ENCODE measurements at places on chromosomes 2 and 18.

DNA sequence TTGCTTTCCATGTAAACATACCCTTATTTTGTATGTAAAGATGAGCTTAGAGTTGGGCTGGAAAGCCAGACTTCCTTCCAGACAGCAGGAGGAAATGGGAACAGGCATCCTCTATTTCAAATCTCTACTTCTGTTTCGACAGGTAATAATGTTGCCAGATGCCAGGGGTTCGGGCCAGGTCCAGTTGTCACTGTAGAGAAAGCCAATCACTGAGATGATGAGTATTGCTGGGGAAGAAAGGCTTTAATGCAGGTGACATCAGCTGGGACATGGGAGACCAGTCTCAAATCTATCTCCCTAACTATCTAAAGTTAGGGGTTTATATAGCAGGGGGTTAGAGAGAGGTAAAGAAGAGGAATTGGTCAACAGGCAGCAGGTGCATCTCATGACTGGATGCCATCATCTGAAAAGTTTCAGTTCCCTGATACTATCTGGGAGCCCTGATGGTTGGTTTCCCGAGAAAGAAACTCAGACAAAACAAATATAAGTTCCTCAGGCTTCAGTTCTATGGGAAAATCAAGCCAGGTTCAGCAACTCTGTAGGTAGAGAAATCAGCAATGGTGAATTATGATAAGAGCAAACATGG lies 9.3 kb upstream of the MTCL1 start:
- no peak for ATAC-seq

DNA sequence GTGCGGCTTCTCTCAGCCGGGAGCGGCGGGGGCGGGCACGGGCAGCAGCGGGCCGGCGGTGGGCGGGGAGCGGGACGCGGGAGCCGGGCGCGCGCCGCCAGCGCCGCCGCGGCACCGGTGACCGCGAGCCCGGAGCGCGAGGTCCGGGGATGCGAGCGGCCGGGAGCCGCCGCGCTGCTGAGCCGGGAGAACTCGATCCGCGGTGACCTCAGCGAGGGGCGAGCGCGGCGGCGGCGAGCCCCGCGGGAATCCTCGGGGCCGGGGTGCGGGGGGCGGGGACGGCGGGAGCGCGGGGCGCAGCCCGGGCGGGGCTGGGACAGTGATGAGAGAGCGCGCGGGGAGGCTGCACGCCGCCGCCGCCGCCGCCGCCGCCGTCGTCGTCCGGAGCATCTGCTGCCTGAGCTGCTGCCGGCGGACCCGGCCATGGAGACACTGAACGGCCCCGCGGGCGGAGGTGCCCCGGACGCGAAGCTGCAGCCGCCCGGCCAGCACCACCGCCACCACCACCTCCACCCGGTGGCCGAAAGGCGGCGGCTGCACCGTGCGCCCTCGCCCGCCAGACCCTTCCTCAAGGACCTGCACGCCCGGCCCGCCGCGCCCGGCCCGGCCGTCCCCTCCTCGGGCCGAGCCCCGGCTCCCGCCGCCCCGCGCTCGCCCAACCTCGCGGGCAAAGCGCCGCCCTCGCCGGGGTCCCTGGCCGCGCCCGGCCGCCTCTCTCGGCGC lies at the start of gene MTCL1:
MTCL1 (plus strand) TSS at position 319 of the 723 bp plus-strand sequence; CDS start at position 424, 105 bp downstream.
- peak; percentile 45 for ATAC-seq

GRCh38 chr2:181483211-181483610 lies 26.0 kb downstream of the ITGA4 start:
- ATAC-seq, result no peak

DNA sequence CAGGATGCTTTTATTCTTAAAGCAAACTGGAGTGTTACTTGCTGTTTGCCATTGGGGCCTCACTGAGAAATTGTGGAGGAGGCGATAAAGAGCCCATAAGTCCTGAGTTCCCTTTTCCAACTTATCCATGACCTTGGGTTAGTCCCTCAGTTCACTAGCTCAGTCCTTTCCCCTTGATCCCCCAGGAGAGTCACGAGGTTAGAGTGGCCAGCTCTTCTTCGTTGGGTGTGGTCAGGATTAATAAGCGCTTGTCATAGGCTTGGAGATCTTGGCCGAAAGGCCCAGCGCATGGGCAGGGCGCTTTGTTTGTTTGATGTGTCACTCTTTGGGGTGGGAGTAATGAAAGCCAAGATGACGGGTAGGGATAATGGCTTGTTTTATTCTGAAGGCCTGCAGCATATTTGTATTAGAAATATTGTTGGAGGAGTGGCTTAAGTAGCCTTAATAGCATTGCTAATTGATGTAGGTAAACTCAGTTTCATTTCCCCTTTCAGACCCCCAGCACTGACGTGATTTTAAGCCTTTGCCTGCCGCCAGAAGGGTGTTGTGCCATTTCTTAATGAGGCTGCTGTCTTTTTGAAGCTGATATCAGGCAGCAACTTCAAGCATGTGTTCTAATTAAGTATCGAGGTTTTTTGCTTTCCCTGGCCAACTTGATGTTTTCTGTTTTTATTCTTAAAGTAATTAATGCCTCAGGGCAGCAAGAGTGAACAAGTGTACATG lies 15.7 kb downstream of the GRHL1 start:
- ATAC-seq, result no peak

DNA sequence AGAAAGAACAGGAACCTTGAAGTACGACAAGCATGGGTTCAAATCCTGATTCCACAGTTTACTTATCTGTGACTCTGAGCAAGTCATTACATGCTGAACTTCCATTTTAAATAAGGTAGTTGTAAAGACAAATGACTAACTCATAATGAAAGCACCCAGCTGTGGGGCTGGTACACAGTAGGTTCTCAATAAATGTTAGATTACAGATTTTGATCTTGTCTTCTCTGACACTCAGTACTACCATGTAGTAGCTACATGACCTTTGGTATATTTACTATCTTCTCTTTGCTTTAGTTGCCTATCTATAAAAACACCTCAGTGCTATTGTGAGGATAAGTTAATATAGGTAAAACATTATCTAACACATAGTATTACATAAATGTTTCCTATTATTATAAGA lies 3.2 kb downstream of the TRAK2 start:
- peak; percentile 20 for ATAC-seq

DNA sequence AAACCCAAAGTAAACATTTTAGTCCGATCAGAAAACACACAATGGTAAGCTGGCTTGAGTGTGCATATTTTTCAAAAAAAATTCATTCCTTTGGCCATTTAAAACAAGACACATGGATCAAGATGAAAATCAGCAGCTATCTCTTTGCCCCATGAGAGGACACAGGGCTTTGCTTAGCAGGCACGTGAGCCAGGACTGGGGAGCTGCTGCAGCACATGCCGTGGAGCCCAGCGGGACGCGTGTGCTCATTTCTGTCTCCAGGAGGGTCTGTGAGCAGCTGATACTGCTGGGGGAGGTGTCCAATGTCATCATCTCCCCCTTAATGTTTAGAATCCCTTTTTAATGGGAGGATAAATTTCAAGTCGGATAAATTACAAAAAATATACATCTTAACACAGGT lies 49.8 kb upstream of the CNGA3 start:
- ATAC-seq, result no peak

DNA sequence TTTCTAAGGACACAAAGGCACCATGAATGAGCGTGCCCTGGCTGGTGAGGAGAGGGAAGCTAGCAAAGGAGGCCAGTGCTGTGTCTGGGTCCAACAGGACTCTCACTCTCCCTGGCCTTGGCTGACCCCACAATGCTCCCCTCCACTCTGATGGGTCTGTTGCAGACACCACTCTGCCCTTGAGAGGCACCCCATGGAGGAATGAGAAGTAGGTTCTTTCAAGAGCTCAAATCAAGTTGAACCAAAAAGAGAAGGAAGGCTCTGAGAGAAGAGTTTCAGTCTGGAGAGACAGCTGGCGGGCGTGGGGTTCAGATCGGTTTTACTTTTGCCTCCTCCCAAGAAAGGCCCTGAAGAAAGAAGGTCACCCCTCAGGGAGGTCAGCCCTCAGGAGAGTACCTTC lies 18.4 kb downstream of the TMEM247 start:
- no peak for ATAC-seq

- ATAC-seq, result no peak
Observed at GRCh38 chr18:61551586-61551985, 218.4 kb downstream of the CDH20 start.

GRCh38 chr18:48440924-48441323 lies 31.7 kb upstream of the ZBTB7C start:
- ATAC-seq, result no peak

- ATAC-seq, result peak; percentile 35
Observed at GRCh38 chr2:47724221-47724981, 58.5 kb upstream of the MSH6 start.

Data from activated T-helper 17 cell treated with anti-CD3 and anti-CD28 coated beads, Interleukin-2, amount 50 U/mL, for 72 hours (primary cell).